AG09319 (cell line): ENCODE measurements at places on chromosomes 16 and 17.

GRCh38 chr17:39001703-39002637, 34.8 kb upstream of the FBXO47 start:
- peak; percentile 80 for DNase-seq

DNA sequence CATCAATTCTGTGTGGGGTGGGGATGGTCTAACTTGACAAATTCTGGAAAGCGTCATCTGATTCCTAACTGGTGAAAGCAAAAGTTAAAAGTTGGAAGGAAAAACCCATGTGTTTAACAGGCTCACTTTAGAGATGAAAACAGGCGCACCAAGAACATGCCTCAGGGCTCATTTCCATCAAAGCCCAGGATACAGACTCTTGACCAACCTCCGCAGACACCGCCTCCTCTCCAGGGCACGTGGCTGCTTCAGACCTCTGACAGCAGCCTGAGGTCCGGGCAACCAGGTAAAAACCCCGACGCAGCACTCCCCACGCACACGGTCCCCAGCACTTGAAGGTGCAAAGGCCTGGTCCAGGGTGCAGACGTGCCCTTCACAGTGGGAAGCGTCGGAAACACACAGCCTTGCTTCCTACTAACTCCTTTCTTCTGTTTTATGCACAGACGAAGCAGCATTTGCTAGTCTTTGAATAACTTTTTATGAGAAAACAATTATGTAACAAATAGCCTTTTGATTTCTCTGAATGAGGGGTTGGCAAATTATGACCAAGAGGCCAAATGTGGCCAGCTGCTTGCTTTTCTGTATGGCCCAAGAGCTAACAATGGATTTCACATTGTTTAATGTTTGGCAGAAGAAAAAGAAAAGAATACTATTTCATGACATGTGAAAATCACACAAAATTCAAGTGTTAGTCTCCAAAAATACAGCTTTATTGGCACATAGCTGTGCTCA, 44.2 kb upstream of the TRAP1 start:
- no peak for DNase-seq

DNA sequence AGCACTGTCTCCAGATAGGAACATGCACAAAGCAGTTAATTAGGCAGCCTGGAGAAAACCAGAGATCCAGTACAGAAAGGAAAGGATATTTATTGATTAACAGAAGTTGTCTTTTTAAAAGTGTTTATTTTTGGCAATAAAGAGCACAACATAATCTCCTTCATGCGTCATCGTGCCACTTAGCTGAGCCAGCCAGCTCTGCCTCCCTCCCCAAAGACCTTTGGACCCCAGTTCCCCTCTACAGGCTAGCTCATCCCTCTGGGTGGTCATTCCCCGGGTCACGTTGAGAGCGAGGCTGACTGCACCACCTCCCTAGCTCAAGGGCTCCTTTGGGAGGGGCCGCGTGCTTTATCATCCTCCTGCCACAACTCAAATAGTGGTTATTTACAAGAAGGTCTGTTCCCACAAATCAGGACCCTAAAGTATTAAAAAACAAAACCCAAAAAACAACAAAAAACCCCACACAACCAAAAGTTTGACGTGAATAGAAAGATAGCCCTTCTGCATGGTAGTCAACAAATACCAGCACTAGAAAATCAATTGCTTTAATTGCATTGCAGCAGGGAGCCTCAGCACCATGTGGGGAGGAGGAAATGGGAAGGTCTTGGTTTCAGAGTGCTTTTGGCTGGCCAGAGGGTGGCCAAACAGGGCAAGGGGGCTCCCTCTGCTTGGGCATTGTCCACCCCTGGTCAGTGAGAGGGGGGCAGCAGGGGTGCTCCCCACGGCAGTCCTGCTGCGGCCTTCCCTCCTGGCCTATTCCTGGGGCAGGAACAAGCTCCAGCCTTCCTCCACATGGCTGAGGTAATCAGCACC, 9.6 kb downstream of the POLR2C start:
- no peak for DNase-seq

DNA sequence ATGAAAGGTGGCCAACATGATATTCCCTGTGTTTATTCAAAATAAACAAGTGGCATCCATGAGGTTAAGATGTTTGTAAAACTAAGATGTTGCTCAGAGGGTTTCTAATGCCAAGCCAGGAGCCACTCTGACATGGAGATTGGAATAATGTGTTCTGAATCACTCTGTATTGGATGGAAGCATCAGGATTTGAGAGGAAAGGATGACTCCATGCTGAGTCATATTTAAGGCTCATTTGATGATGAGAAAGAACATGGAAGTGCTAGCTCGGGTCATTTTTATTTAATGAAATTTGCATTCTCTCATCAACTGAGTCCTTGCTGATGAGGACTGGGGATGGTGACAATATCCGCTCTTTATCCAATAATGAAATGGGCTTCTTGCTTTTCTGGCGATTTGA, 6.2 kb downstream of the VAT1L start:
- DNase-seq = no peak

- no peak for DNase-seq
Measured at GRCh38 chr17:66967837-66968543, 3.5 kb downstream of the CACNG4 start.

DNA sequence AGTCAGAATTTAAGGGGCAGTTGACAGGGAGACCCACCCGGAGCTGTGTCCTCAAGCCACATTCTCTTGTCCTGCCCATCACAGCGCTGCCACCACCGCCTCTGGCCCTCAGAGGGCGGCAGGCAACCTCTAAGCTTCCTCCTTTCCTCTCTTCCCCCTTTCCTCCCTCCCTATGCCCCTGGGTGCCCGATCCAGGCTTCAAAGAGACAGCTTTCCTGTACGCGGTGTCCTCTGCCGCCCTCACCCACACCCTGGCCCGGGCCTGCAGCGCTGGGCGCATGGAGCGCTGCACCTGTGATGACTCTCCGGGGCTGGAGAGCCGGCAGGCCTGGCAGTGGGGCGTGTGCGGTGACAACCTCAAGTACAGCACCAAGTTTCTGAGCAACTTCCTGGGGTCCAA, 23.5 kb downstream of the WNT9B start:
- DNase-seq = no peak

DNA sequence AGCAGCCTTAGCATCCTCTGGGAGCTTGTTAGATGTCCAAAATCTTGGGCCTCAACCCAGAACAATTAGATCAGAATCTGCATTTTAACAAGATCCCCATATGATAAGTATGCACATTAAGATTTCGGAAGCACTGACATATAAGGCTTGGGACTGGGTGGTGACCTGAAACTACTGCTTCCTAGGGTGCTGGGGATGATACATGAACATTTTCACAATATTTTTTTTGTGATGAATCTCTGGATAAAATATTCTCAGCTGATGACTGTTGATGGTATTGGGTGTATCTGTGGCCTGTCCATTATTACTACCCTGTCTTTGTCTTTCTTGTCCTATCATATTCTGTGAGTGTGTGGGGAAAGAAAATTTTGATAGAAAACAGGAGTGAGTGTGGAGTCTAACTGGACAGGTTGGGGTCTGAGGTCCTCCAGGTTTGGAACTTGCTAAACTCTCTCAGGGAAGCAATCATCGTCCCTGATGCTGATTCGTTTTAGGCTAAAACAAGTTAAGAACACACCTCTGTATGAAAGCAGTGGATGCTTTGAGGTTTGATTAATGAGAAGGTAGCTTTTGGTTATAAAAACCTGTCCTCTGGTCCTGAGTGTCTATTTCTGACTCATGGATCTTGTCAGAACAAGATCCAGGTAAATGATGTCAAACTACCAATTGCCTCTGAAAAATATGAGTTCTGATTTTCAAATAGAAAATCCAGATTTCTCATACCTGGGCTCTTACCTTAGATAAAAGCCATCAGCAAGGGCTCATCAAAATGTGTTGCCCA, 23.2 kb downstream of the KRT23 start:
- no peak for DNase-seq

DNA sequence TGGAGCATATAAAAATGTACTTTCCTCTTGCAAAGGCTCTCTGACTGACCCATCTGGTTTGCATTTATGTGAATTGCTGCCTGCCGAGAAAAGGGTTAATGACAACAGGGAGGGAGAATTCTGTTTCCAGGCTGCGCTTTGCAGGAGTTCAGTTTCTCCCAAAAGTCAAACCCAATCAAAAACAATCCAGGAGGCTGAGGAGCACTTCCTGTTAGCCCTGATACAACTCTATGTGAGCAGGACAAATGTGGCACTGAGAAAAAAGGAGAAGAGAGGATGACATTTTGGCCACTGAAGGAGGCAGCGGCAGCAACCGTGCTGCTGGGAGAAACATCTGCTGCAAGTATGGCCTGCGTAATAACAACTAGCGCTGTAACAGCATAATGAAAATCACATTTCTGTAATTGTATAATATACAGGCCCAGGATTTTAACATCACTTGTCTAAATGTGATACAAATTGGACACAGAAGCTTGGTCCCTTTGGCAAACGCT, 26.8 kb upstream of the ELAC2 start:
- no peak for DNase-seq

DNA sequence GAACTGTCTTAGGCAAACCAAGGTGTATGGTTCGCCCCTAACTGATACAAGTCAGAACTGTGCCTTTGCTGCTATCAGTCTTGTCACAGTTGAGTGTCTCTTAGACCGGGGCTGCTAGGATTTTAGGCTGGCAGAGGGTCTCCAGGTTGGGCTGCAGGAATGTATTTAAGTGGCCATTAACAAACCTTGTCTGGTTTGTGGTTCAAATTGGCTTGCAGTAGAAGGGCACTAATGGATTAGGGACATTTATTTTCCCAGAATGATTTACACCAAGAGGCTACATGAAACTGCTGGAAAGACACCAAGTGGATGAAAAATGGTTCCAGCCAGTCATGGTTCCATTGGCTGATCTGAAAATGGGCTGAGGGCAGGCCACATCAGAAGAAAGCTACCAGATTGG, 5.1 kb downstream of the VAT1L start:
- no peak for DNase-seq

DNA sequence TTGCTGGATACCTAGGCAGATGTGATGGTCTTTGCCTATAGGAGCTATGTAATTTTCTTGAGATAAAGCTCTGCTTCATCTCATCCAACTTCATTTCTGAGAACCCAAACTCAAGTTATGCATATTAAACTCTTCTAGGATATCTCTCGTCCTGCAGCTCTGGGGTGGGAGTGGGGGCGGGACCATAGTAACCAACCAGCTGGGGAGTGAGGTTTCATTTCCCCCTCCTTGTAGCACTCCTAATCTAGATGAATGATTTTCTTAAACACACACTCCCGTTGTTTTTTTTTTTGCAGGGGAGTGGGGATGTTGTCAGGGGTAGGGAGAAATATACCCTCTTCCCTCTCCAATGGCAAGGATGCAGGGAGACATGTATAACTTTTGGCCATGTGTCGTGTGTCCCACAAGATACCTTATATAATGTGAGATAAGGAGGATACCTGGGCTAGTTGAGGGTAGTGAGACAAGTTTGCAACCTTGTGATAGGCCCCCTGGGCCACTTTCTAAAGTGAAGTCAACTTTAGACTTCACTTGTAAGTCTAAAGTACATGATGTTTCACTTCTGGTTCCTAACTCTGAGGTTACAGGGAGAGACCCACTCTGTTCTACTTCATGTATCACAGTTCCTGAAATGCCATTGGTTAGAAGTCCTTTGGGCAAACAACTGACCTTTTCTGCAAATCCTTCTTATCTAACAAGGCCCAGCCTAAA, 10.5 kb upstream of the HEATR6 start:
- no peak for DNase-seq

DNA sequence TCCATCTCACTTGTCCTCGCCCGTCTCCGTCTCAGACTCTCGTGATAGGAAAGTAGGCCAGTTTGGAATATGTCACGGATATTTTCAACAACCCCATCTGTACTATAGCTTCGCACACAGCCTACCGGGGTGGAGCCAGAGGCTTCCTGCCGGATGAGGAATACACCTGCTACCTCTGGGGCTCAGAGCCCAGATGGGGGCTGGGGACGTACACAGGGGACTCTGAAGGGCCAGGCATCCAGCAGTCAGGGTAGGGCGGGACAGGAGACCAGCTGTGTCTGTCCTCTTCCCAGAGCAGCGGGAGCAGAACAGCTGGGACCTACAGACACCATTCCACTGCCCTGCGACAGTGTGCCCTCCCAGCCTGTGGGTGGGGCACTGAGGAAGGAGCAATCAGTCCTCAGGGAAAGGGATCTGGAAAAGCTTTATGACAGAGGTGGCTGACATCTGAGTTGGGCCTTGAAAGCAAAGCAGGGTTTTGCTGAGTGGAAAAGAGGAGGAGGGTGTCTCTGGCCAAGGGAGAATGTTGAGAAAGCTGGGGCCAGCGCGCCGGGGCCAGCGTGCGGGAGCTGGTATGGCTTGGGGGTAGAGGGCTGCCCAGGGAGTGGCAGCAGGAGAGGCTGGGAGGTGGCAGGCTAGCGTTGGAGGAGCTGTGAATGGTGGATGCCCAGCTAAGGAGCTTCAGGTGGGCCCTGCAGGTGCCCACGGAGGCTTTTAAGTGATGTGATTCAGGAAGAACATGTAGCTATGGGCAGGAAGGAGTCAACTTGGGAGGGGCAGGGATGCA, 11.5 kb upstream of the SRCIN1 start:
- DNase-seq = no peak

- no peak for DNase-seq
Measured at GRCh38 chr16:22874394-22874793, 60.4 kb downstream of the HS3ST2 start.

DNA sequence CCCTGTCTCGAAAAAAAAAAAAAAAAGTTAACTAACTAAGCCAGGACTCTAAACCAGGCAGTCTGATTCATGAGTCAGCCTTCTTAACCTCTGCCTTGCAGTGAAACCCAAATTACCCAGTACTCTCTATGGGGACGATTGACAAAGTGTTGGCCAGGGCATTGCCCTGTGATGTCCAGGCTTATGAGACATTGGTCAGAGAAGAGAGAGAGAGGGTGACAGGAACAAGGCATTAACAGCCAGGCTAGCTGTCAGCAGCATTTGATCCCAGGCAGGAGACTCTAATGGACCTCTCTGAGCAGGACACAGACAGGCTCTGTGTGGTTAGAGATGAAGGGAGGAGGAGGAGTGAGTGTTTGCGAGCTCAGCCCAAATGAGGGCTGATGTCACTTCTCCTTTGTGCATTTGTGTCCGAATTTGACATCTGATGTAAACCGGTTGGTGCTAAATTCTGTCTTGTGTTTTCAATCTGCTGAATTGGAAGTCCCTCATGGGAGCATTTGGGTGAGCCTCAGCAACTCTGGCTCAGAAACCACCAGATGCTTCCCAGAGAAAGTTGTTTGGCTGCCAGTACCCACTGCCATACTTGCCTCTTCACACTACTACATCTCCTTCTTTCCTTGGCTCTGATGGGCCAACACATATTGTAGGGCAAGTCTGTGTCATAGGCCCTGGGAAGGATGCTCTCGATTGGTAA, 4.3 kb upstream of the MYL4 start:
- DNase-seq = no peak

GRCh38 chr17:82942166-82943130, 102.6 kb upstream of the ZNF750 start:
- no peak for DNase-seq

DNA sequence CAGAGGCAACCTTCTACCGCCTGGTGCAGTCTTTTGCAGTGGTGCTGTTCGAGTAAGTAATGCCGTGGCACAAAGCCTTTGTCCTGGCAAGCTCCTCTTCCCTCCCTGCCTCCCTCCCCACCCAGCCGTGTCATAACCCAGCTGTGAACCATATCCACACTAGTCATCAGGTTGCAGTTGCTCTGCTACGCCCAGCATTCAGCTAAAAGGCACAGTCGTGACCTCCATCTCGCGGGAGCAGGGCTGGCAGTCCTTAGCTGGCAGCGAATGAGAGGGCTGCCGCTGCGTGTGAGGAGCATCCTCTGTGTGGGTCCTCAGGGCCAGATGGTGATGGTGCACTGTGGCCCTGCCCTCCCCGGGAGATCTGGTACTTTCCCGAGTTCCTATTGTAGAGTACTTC, 39.3 kb downstream of the CIBAR2 start:
- DNase-seq = peak; percentile 68
